Central memory CD4-positive, alpha-beta T cell (primary cell): ENCODE measurements at places on chromosomes 16 and 17.

DNA sequence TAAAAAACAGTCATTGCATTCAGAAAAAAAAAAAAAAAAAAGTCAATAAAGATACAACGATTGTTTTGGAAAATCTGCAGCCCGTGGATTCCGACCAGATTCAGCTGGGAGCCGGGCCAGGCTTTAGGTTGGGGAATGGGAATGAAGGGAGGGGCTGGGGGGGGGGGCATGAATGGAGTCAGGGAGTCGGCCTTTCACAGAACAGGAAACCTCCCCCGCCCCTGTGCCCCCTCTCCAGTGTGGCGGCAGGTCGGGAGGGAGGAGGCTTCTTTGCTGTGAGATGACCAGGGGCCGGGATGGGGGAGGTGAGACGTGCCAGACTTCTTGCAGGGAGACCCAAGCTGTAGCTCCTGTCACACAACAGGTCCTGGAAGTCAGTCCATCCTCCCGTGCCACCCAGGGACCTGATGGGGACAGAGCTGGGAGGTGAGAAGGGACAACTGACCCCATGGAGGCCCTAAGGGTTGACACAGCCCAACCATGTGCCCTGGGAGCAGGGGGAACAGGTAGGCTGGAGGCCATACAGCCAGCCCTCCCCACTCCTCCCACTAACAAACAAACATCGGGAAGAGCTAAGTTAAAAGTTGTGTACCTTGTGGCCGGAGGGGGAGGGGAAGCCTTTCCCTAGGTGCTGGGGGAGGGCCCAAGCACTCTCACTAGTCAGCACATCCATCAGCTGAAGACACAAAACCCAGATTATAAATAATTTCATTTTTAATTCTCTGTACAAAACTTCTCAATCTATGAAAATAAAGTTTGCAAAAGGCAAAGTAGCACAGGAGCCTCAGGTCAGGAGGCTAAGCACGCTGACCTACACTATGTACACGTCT lies 25.2 kb downstream of the SREBF1 start:
- DNase-seq = no peak

DNA sequence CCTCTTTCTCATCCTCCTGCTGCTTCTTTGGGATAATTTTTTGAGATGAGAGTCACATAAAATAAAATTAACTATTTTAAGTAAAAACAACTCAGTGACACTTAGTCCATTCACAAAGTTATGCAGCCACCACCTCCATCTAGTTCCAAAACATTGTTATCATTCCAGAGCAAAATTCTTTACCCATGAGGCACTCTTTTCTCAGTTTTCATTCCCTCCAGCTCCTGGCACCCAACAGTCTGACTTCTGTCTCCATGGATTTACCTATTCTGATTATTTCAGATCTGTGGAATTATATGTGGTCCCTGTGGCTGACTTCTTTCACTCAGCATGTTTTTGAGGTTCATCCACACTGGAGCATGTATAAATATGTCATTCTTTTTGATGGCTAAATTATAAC lies 239.9 kb upstream of the DYNLRB2 start:
- no peak for DNase-seq

GRCh38 chr17:77867976-77868713 lies 90.4 kb upstream of the TNRC6C start:
- no peak for DNase-seq

DNA sequence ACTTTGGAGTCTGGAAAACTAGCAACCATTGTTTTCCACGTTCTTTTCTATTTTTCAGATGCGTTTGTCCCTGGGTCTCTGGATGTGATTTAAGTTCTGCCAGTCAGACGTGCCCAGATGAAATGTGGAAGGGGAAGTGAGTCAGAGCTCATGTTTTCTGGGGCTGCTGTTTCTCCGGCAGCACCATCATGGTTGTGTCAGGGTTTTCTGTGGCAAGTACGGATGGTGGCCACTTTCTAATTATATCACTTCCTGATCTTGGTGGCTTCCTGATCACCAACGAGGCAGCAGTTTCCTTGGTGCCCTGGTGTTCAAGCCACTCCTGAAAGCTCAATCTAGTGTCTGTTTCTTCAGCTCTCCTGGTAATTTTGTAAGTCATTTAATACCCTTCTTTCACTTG lies 31.4 kb upstream of the PMFBP1 start:
- no peak for DNase-seq

GRCh38 chr16:57422026-57422944 lies 17.7 kb downstream of the CCL17 start:
- no peak for DNase-seq

DNA sequence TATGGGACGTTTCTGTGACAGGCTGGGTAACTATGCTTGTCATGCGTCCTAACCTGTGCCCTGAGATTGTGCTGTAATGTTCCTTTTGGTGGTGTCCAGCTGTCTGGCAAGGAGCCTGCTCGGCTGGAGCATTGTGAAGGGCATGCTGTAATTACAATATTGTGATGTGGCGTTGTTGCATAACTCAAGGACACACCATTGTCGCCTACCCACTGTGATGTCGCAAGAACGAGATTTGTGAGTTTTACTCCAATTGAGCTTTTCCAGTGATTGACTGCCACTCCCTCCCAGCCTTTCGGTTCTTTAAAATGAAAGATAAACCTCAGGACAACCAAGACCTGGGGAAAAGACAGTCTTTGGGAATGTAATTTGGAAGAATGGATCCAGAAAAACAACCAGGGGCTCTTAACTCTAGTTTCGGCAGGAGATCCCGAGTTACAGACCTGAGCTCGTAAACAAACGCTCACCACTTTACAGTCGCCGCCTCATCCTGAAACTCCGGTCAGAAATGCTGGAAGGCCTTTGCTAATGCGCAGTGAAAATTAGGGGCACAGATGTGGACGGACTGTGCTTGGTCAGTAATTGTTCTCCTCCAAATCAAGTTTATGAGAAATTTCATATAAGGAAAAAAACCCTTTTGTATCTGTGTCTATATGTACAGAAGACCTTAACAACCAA lies 1.3 kb downstream of the ZNF750 start:
- no peak for DNase-seq

DNA sequence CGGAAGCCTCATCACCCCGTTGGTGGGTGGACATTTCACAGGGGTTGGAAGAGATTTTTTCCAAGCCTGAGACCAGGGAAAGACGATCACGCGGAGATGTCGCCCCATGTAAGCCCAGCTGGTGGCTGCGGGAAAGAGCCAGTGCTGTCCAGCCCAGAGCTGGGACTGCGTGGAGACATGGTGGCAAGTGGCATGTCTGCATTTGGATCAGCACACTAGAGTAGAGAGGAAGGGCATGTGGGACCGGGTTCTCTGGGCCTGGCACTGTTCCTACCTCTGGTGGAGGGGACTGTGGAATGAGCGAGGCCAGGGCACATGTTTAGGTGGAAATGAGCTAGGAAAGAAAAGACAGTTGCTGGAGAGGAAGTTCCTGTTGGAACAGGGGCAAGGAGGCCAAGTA lies 20.0 kb downstream of the SBK1 start:
- no peak for DNase-seq

DNA sequence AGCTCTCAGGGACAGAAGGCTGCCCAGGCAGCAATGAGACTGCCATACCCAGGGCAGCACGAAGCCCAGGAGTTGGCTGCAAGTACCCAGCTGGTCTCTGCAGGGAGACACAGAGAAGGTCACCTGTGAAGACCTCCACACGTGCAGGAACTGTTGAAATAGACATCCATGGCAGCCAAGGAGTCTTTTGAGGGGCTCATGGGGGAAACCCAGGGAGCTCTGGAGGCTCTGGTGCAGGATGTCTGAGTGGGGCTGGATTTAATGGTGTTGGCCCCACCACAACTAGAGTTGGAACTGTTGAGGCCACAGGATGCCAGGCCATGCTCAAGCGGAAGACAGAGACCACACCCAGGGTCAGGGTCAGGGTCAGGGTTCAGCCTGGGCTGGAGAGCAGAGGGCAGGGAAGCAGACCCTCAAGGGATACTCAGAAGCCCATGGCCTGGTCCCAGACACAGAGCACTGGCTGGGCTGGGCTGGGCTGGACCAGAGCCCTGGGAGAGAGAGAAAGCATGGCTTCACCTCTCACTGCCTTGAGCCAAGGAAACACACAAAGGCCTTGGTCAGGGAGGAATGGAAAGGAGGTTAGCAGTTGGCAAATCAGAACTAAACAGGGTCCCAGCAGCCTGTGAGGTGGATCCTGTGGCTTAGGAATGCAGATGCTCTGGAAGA lies 21.4 kb downstream of the PITPNM3 start:
- DNase-seq = no peak

- no peak for DNase-seq
Observed at GRCh38 chr17:40251576-40251975, 32.5 kb downstream of the WIPF2 start.

GRCh38 chr16:71242601-71243000 lies 12.1 kb upstream of the HYDIN start:
- no peak for DNase-seq

GRCh38 chr17:72380120-72380519 lies 259.3 kb downstream of the SOX9 start:
- no peak for DNase-seq

DNA sequence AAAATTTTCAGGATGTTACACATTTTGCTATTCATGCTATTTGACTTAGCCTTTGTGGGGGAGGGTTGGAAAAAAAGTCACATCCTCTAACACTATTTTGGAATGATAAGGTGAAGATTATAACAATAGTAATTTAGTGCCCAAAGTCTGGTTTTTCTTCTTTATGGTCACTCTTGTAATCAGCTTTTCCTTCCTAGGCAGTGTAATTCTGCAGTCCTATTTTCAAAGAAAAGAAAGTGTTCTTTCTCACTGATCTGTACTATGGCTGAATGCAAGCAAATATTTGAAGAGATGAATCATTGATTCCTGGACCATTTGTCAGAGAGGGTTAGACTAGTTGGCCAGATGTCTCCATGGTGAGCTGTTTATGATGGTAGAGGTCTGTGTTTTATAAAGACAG lies 8.4 kb downstream of the RSPRY1 start:
- DNase-seq = no peak

GRCh38 chr16:14193316-14193871 lies 122.3 kb downstream of the MRTFB start:
- DNase-seq = no peak

- no peak for DNase-seq
Observed at GRCh38 chr16:78915811-78916345, 684.7 kb downstream of the MAF start.

- DNase-seq = no peak
Observed at GRCh38 chr17:75932852-75933251, 8.0 kb downstream of the FBF1 start.

GRCh38 chr16:65728652-65729051 lies 606.8 kb upstream of the CDH11 start:
- DNase-seq = no peak

DNA sequence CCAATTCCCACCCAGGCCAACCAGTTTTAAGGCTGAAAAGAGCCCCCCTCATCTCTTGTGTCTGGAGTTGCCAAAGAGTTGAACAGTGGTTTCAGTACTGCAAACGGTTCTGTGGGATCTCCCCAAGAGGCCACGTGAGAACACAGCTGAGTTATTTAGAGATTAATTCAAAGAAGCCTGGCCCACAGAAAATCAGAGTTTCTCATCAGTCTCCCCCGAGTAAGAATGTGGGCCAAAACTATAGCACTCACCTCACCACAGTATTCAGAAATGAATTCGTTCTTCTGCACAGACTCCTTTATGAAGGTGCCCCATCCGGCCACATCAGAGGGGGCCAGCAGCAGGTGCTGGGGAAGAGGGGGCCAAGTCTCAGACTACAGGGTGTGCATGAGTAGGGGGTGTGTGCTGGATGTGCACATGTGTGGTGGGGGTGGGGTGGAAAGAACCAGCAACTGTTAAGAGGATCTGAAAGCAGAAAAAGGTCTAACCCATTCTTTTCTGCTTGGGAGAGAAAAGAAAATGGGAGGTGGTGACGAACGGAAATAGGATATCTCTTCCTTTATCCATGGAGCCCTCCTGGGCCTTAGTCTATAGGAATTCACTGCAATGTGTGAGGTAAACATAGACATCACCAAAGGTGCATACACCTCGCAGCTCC lies 22.6 kb downstream of the CNTNAP1 start:
- no peak for DNase-seq

DNA sequence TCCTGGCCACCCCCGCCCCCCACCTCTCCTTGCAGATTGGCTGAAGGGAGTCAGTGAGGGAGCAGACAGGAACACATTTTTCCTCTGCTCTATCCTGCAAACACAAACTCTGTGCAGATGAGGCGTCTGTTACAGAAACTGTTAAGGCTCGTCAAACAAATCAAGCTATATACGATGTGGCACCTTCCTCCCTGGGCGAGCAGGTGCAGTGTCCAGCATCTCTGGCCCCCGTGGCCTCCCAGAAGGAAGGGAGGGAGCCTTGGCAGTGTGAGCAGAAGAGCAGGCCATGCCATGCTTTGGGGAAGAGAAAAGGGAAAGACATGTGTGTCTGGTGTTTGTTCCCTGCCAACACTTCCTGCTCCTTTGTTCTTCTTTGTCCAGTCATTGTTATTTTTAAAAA lies 267.8 kb downstream of the UTP18 start:
- DNase-seq = no peak

DNA sequence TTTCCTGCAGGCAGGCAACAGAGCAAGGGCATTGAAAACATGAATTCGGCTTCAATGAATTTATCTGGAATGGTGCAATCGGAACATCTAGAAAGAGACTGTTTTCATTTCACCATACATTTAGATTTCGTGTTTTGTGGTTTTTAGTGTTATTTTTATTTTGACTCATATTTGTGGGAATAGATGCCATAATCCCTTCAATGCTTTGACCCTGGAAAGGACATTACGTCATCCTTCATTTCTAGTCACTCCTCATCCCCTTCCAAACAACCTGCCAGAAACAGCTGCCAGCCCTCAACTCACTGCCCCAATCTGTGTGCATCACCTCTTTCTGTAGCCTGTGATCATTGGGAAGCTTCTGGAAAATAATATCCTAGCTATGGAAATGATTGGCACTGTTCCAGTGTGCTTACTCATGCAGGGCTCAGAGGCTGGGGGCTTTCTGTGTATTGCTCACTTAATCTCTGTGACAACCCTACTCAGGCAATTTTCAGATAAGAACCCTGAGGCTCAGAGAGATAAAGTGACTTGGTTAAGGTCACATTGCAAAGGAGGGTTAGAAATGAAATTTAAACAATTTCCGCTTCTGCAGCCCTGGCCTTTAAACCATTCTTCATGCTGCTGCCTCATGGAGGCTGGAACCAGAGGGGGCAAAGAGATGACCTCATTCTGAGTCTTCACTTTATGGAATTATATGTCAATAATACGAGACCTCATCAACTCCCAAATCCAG lies 9.5 kb upstream of the KSR1 start:
- DNase-seq = no peak

- no peak for DNase-seq
Observed at GRCh38 chr16:73265124-73265837, 217.4 kb upstream of the ZFHX3 start.

DNA sequence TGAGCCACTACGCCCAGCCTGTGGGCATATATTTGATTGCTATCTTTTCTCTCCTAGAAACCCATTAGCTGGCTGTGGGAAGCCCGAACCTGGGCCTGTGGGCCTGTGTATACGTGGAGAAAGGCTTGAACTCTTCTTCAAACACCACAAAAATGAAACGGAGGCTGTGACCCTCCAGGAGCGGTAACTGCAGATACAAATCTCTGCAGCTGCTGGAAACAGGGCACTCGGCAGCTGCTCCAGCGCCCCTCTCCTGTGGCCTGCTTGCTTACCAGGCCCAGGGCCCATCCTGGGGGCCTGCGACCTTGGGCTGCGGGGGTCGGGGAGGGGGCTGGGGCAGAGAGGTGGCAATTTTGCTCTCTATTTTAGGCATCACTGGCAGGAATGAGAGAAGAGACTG lies 28.0 kb upstream of the MTSS2 start:
- DNase-seq = no peak

GRCh38 chr16:88533932-88534637 lies 36.1 kb upstream of the ZC3H18 start:
- peak; percentile 75 for DNase-seq
